NCI-H510A (cell line): ENCODE measurements at places on chromosomes 13 and 19.

DNA sequence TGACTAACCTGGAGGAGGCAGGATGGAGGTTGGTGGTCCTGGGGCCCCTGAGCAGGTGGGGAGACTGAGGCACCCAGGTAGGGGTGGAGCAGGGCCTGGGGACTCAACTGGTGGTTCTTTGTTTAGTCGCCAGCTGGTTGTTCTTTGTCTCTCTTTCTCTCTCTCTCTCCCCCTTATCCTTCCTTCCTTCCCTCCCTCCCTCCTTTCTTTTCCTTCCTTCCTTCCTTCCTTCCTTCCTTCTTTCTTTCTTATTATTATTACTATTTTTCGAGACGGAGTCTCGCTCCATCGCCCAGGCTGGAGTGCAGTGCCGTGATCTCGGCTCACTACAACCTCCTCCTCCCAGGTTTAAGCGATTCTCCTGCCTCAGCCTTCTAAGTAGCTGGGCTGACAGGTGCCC lies 6.6 kb upstream of the NRTN start:
- no peak for DNase-seq

DNA sequence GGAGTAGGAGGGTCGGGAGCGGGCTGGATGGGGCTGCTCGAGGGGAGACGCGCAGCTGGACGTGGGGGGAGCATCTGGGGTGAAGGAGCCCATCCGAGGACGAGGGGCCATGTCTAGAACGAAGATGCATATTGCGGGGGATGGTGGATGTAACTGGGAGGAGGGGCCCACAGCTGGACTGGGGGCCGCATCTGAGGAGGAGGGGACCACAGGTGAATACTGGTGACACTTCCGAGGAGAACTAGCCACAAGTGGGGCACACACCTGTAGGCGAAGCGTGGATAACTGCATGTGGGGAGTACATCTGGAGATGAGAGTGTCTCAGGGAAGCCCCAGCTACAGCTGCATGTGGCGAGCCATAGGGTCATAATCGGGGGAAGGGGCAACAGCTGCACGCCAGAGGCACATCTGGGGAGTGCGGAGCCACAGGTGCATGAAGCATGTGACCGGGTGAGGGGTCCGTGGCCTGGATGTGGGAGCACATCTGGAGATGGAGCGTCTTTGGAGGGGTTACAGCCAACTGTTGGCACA lies 402 bp downstream of the ZSWIM9 start:
- no peak for DNase-seq

DNA sequence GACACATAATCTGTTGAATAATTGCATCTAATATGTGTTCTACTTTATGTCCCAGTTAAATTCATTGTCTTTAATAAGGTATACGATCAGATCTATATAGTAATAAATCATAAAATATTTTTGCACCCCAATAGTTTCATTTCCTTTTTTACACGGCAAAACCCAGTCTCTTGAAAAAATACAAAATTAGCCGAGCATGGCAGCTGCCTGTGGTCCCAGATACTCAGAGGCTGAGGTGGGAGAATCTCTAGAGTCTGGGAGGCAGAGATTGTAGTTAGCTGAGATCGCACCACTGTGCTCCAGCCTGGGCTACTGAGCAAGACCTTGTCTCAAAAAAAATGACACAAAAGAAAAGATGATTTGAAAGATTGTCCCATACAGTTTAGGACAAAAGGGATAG lies 52.3 kb upstream of the PARP4 start:
- DNase-seq = no peak

DNA sequence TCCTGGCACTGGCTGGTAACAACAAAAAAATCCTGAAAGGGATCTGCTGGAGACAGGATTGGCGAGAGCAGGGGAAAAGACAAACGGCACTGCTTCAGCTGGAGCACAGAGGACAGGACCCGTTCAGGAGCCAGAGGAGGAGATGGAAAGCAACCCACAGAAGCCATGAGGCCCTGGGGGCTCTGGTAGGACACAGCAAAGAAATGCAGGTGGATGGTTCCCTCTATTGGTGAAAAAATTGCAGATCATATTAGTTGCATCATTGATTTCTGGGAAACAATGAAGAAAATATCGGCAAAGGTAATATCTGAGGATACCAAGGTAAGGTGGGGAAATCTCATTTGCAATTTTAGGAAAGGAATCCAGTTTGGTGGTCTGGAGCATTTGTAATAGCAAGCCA lies 25.7 kb upstream of the TPP2 start:
- DNase-seq = no peak

DNA sequence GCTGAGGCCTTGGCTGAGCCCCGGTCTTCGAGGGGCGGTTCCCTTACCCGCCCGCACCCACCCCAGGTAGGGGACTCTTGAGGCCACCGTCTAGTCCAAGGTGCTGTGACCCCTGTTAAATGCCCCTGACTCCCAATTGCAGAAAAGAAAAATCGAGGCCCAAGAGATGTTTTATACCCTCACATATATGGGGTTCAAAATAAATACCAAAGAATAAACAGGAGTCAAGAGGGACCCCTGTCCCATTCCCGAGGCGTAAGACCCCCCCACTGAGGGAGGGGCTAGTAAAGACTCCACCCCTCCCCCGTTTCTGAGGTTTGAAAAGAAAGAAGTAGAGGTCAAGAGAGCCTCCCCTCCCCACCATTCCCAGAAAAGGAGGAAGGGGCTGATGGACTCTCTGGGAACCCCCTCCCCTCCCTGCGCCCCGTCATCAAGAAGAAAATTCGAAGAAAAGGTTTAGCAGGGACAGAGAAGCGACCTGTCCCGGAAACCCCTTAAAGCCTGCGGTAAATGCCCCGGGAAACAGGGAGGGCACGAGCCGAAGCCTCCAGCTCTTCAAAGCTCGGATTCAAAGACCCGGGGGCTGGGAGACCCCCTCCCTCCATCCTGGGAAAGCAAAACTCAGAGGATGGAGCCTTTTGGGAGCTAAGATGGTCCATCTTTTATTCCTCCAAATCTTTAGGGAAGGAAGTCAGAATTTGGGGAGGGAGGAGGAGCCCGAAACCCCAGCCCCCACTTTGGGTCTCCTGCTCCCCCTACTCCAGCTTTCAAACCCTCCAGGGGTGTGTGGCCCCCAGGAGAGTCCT lies 755 bp upstream of the RAB3A start:
- peak; percentile 78 for DNase-seq

- no peak for DNase-seq
Observed at GRCh38 chr13:44048326-44048725, 168.6 kb downstream of the LACC1 start.

DNA sequence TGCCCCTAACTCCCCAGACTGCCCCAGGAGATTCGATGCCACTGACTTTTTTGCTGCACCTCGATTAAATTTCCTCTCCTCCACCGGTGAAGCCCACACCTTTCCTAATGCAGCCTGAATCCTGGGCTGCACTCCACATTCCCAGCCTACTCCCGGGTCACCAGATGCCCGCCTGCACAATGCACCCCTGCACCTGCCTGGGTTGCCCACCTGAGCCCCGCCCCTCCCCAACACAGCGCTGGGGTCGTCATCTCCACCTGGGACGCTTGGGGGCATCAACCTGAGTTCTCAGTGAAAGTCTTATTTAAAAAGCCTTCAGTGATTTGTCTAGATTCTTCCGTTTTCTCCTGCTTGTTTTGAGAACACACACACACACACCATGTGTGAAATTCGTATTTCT lies 24.5 kb upstream of the DPP9 start:
- DNase-seq = no peak

- peak; percentile 96 for DNase-seq
Observed at GRCh38 chr19:4759388-4760284, 31.9 kb upstream of the FEM1A start.

DNA sequence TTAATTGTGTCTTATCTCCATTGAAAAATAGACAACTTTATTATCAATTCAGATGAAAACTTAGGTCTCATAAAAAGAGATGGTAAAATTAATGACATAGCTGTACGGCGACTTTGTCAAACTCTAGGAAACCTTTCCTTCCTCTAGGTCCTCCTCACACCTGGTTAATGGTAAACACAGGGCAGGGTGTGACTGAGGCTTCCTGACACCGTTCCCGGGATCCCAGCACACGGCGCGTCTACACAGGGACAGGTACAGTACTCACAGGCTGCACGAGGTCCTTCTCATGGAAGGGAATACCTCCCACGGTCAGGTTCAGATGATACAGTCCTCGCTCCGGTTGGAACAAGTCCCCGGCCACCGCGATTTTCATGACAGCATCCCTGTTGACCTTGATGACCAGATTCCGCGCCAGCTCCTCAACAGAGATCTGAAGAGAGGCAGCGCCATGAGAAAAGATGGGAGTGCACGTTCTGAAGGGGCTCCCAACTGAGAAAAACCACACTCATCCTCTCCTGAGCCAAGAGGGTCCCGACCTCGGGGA lies 35.5 kb downstream of the GAS6 start:
- no peak for DNase-seq

DNA sequence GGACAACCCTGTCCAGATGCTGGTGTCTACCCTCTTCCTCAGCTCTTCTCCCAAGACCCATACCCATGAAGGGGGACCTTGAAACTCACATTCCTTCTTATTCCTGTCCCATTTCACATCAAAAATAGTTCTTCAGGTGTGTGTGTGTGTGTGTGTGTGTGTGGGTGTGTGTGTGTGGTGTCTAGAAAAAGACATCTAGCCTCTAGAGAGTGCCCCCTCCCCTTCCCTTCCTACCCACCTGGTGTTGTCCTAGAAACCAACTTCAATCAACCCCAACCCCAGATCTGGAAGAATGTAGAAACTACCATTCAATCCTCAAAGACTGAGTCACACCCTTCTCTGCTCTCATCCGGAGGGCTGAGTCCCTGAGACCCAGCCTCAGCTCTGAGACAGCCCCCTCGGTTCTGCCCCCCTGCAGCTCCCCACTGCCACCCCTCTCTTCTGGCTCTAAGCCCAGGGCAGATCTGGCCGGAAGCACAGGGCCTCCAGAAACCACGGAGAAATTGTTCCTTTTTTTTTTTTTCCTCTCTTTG lies 3.5 kb downstream of the KCNN4 start:
- no peak for DNase-seq
